Stimulated activated CD4-positive, alpha-beta T cell treated with anti-CD3 and anti-CD28 coated beads, Interleukin-4, amount 100 ng/mL, for 4 hours (primary cell): ENCODE measurements at places on chromosomes 3 and 15.
A peak's percentile ranks its signal among the peaks of the same experiment; 100 is the strongest.

- DNase-seq = no peak
Measured at GRCh38 chr3:195769551-195769950, 42.2 kb downstream of the MUC4 start.

- no peak for DNase-seq
Measured at GRCh38 chr3:13236557-13237173, 163.4 kb upstream of the IQSEC1 start.

- DNase-seq = no peak
Measured at GRCh38 chr3:21779909-21780308, 28.9 kb upstream of the ZNF385D start.

DNA sequence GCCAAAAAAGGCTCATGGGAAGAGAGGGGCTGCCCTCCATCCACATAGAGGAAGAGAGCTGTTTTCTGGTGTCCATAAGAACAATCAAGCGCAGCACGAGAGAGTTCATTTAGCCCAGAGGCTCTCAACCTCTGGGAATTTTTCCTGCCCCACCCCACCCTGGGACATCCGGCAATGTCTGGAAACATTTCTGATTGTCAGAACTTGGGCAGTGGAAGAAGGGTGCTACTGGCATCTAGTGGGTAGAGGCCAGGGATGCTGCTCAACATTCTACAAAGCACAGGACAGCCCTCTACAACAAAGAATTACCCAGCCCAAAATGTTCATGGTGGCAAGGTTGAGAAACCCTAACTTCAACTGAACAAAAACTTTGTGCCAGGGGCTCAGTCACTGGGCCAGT is 92.9 kb downstream of the RAB11A start:
- no peak for DNase-seq

GRCh38 chr3:37174532-37175126 is at the start of gene LRRFIP2:
Gene LRRFIP2, minus strand, starts transcription at chr3:37174582. Its CDS starts 25,599 bp downstream, at chr3:37148983.
- no peak for DNase-seq

GRCh38 chr3:129054605-129055104 is 5.9 kb upstream of the GP9 start:
- DNase-seq = no peak

DNA sequence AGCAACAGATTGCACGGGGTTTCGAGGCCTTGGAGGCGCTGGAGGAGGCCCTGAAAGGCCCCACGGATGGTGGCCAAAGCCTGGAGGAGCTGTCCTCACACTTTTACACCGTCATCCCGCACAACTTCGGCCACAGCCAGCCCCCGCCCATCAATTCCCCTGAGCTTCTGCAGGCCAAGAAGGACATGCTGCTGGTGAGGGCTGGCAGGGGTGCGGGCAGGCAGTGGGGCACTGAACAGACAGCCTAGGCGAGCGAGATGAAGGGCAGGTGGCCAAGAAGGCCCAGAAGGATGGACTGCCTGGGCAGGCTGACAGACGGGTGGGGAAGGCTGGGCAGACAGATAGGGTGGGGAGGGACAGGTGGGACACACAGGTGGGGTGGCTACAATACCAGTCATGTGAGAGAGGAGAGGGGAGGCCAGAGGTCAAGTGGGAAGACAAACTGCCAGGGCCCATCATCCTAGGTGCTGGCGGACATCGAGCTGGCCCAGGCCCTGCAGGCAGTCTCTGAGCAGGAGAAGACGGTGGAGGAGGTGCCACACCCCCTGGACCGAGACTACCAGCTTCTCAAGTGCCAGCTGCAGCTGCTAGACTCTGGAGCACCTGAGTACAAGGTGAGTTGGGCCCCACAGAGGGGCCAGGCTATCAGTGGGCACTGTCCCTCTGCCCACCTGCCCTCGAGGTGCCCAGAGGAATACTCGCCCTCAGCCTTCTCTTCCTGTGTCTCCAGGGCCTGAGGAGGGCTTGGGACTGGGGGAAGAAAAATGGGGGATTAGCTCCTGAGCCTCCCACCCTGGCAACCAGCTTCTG is 3.1 kb downstream of the PARP3 start:
- no peak for DNase-seq

GRCh38 chr3:153291059-153291685 is 129.1 kb downstream of the RAP2B start:
- no peak for DNase-seq

DNA sequence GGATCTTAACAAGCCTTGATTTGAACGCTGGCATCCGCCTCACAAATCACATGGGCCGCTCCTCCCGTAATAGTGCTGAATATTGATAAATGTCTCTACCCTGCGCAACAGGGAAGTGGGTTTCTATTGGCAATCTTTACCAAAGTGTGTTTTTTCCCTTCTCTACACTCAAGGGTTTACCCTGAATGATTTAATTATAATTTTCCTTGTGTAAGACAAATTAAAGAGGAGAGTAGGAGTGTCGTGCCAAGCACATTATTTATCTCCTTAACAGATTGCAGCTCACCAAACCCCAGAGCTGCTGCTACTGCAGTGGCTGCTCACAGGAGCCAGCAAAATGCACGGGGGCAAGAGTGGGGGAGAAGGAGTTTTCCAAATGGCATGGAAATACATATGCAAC is 545.8 kb downstream of the FOXP1 start:
- no peak for DNase-seq

GRCh38 chr3:41117398-41117870 is 81.9 kb upstream of the CTNNB1 start:
- DNase-seq = peak; percentile 74

GRCh38 chr3:19148768-19149091 is 420 bp downstream of the KCNH8 start:
- no peak for DNase-seq

DNA sequence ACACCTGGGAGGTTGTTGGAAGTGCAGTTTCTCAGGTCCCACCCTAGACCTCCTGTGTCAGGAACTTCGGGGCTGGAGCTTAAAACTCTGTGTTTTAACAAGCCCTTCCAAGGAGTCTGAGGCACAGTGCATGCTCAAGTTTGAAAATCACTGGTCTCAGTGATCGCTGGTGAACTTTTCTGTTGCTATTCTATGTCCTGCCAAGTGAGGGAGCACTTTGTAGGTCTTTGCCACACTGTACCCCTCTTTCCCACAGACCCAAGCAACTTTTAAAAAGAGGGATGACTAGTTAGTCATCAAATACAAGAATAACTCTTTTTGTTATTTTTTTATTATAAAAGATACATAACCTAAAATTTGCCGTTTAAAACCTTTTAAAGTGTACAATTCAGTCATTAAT is 133.7 kb downstream of the AGBL1 start:
- DNase-seq = no peak

DNA sequence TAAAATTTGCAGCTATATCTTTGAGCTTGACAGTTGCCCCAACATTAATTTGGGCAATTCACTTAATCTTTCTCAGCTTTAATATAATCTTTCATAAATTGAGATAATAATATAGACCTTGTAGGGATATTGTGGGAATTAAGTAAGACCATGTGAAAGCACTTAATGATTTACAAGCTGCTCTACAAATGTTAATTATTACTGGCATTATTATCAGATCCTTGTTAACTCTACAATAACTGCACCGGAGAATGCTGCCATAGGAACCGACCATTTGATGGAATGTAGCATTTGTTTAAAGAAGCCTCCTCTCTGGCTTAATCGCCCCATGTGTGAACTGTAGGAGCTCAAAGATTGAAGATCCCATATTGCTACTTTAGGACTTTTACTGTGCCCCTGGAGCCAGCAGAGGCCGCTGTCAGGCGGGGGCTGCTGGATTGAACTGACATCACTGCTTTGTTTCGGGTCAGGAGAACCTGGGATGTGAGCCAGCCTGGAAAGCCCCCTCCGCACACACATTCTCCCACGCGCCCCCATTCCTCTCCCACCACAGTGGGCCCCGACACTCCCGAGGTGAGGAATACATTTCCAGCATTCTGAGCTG is 154.2 kb upstream of the TNIK start:
- DNase-seq = no peak

DNA sequence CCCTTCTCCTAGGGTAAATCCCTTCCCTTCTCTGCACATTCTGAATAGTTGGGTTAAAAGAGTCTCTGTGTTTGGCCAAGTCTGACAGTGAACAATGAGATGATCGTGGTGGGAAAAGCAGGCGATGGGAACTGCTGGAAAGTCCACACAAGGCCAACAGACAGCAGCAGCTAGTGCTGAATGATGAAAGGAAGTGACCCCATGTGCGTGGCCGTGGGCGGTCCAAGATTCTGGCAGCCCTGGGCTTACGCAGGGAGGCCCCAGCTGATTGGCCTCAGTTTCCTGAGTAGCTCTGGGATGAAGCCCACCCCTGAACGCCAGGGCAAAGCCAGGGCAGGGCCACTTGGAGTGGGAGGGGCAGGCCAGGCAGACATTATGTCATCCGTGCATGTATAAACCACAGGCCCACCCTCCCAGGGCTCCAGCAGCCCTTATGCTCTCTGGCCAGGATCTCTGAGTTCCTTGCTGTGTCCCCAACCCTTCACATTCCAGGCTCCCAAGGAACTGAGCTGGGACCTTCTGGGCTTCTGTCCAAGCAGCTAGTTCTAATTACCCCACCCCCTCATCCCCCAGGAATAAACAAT is 57.8 kb downstream of the CDC25A start:
- no peak for DNase-seq

GRCh38 chr15:64461721-64462162 is 1.4 kb downstream of the ZNF609 start:
- DNase-seq = no peak

GRCh38 chr3:183697610-183698317 is at the start of gene YEATS2:
Gene YEATS2, plus strand, starts transcription at chr3:183697797. Its CDS starts 17,366 bp downstream, at chr3:183715163.
- DNase-seq = peak; percentile 72

GRCh38 chr15:82808634-82809041 is 790 bp upstream of the WHAMM start:
- DNase-seq = no peak

GRCh38 chr3:57079474-57079831 is 19.0 kb downstream of the SPATA12 start:
- no peak for DNase-seq

DNA sequence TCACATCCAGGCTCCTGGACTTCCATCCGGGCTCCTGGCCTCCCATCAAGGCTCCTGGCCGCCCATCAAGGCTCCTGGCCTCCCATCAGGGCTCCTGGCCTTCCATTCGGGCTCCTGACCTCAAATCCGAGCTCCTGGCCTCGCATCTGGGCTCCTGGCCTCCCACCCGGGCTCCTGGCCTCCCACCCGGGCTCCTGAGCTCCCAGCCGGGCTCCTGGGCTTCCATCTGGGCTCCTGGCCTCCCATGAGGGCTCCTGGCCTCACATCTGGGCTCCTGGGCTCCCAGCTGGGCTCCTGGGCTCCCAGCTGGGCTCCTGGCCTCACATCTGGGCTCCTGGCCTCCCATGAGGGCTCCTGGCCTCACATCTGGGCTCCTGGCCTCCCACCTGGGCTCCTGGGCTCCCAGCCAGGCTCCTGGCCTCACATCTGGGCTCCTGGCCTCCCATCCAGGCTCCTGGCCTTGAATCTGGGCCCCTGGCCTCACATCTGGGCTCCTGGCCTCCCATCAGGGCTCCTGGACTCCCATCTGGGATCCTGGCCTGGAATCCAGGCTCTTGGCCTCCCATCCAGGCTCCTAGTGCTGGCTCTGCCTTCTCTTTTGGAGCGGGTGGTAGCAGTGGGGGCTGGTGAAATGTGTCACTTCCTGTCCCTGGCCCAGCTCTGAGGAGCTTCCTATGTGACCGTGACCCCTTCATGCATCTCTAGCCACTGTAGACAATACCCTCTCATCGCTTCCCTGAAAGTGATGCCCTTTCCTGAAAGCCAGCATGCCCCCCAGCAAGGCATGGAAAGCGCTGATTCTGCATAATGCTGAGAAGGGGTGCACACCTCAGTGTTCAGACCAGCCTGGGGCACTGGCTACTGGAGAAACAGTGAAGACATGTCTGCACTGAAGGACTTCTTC is 62.7 kb upstream of the BLM start:
- no peak for DNase-seq

DNA sequence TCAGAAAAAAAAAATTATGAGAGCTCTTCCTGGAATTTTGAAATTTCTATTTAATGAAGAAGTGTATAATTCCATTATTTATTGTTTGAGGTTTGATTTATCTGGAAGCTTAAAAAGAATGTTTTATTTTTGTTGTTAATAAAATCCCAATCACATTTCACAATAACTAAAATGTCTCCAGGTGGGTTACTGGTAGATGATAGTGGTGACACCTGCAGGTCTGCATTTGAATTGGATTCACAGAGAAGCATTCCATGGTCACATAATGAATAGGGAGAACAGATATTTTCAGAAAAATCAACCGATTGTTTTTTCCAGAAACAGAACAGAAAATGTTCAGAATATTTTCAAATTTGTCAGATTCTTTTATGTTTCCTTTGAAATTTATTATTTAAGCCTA is 48.3 kb downstream of the ASB7 start:
- DNase-seq = no peak

DNA sequence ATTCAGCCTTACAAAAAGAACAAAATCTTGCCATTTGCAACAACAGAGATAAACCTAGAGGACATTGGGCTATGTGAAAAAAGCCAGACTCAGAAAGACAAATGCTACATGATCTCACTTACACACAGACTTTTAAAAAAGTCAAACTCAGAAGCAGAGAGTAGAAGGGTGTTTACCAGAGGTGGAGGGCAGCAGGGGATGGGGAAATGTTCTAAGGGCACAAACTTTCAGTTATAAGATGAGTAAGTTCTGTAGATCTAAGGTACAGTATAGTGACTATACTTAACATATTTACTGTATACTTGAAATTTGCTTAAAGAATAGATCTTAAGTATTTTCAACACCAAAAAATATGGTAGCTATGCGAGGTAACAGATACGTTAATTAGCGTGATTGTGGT is 3.0 kb downstream of the MYEF2 start:
- DNase-seq = no peak

- peak; percentile 38 for DNase-seq
Measured at GRCh38 chr15:40906991-40907802, 12.9 kb downstream of the VPS18 start.

GRCh38 chr3:48406443-48407431 is 23.1 kb downstream of the PLXNB1 start:
- DNase-seq = no peak

GRCh38 chr15:67335534-67336222 is 81.1 kb downstream of the IQCH start:
- DNase-seq = no peak

GRCh38 chr15:64943512-64944225 is 32.0 kb downstream of the ANKDD1A start:
- DNase-seq = no peak

DNA sequence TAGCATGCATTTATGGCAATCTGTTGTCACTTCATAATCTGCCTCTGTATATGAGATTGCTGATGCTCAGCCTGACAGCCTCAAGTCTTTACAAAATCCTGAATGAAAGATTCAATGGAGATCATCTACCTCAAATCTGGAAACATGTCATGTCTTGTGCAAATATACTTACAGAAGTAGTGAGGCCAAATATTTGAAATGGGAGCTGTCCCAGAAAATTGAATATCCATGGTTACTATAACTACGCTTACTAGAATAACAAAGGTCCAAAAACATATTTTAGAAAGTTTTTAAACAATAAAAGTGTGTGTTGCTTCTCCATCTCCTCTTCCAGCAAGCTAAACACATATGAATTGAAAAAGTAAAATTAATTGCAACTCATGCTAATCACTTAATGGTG is 133.2 kb upstream of the DPH6 start:
- DNase-seq = no peak
